ENCODE measurements at places on chromosomes 12 and 14.

DNA sequence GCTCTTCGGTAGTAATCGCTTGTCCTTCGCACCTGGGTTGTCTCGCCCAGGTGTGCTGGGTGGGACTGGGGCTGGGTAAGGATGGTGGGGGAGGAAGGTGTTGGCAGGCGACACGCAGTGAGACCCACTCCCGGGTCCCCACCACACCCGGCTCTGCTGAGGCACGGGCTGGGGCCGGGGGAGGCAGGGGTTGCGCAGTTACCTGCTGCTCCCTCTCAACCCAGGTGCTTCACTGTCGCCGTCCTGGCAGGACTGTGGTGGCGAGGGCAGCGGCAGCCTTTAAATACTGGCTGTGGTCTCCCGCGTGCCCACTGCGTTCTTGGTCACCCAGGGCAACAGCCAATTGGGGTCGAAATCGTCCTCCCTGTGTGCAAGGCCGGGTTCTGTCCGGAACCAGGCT lies at the start of gene CCER1:
CCER1 (minus strand) TSS at position 256 of the 400 bp plus-strand sequence. CDS start 434 bp downstream, outside the sequence.
- no peak for DNase-seq

DNA sequence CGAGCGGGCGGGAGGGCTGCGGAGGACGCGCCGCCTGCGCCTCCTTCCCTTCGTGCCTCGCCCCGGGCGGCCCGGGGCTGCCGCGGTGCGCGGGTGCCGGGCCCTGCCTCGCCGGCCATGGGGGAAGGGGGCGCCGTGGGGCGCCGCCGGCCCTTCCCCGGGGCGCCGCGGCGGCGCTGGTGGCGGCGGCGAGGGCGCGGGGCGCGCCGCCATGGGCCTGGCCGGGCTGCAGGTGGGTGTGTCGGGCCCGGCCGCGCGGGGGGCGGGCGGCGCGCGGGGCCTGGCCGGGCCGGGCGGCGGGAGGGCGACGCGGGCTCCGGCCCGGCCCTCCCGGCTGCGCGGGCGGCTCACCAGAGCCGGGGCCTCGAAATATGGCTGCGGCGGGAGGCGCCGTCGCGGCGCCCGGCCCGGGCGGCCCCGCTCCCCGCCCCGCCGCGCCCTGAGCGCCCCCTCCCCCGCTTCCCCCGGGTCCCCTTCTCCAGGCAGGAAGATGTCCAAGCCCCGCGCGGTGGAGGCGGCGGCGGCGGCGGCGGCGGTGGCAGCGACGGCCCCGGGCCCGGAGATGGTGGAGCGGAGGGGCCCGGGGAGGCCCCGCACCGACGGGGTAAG lies 5.1 kb downstream of the KMT5A start:
- no peak for DNase-seq

GRCh38 chr12:108542320-108542719 lies 18.7 kb downstream of the SART3 start:
- no peak for DNase-seq

GRCh38 chr12:97503073-97503855 lies 40.7 kb downstream of the RMST start:
- no peak for DNase-seq

- DNase-seq: peak; percentile 51
Measured at GRCh38 chr14:91516663-91517388, 6.7 kb upstream of the PPP4R3A start.

- DNase-seq: no peak
Measured at GRCh38 chr14:102472791-102473150, 36.8 kb downstream of the ANKRD9 start.

GRCh38 chr12:88634008-88634407 lies 53.7 kb upstream of the KITLG start:
- DNase-seq: no peak

DNA sequence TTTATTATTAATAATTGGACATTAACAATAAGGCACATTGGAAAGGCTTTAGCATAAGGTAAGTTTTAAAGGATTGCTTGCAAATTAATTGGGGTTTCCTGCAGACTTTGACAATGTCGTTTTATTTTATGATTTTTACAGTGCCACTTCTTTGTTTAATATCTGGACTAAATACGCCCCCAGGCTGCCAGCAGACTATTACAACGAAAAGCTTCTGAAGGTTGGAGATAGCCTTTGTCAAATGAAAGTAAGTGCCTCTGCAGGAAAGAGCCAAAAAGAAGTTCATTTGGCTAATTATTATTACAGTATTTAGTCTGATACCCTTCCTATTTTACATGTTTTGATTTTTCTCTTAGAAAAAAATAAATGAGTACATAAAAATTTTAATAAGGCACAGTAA lies 11.3 kb downstream of the CFAP54 start:
- DNase-seq: no peak

DNA sequence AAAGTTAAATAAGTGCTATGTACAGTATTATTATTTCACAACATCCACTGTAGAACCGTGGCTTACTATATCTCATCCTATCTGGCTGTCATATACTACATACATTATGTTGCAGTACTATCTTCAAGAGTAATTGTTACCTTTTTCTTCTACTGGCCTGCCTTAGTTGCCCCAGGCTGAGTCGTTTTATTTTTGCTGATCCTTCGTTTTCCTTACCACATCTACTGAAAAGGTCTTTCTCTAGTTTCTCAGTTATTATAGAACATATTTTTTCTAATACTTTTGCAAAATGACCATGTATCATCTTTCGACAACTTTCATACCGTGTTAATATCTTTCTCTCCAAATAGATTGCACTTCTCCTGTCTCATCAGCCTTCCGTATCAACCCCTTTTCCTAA lies 523.1 kb downstream of the SOX5 start:
- no peak for DNase-seq

GRCh38 chr12:95997911-95998510 lies 1.9 kb upstream of the HAL start:
- no peak for DNase-seq

GRCh38 chr12:20063116-20063515 lies 305.2 kb upstream of the PDE3A start:
- DNase-seq: no peak

DNA sequence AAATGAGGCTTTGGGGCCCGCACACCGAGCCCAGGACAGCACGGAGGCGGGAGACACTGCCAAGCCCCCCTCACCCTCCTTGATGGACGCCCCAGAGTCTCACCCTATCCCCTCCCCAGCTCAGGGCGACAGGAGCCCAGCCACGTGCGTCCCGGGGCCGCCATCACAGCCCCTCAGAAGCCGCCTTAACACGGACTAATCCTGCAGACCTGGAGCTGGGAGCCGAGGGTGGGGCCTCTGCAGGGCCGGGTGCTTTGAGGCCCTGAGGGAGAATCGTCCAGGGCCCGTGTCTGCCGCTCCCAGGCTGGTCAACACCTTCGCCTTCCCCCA lies 79.7 kb upstream of the FBRSL1 start:
- no peak for DNase-seq

- DNase-seq: no peak
Measured at GRCh38 chr12:80299219-80299618, 144.8 kb upstream of the PTPRQ start.

DNA sequence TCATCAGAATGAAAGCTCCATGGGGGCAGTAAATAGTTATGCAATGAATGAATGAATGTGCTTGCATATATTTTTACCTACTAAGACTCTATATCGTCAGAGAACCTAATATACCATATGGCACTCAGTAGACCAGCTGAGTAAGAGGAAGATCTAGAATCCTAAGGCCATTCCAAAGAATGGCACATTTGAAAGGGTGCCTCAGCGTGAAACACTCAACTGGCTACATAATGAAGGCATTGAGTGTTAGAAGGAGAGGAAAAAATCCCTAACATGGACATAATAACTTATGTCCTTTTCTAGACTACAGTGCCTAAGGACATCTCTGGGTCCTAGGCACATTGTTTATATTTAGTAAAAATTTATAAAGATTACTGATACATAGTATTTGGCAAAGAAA lies 61.7 kb upstream of the ARID2 start:
- DNase-seq: no peak

GRCh38 chr14:104919993-104920315 lies 4.7 kb upstream of the PLD4 start:
- no peak for DNase-seq

Data from suppressor macrophage treated with lipopolysaccharide for 4 hours (primary cell).